ENCODE measurements at places on chromosomes 11 and 22.

DNA sequence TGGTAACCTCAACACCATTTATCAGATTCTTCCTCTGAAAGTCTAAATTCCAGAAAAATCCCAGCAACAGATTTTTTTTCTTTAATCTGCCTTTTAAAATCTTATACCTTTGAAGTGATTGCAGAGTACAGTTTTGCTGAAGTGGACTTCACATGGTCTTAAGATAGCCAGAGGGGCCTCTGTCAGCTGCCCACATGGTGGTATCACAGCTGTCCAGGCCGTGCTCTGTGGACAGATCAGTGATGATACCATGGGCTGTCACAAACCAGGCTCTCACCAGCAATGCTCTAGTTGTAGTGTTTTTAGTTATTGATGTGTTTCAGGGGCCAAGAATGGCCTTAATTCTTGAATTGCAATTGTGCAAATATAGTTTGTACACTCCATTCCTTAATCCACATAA lies 44.0 kb downstream of the PARVA start:
- DNase-seq, result no peak

- DNase-seq, result no peak
Observed at GRCh38 chr11:84292955-84293354, 1006.8 kb upstream of the CCDC90B start.

DNA sequence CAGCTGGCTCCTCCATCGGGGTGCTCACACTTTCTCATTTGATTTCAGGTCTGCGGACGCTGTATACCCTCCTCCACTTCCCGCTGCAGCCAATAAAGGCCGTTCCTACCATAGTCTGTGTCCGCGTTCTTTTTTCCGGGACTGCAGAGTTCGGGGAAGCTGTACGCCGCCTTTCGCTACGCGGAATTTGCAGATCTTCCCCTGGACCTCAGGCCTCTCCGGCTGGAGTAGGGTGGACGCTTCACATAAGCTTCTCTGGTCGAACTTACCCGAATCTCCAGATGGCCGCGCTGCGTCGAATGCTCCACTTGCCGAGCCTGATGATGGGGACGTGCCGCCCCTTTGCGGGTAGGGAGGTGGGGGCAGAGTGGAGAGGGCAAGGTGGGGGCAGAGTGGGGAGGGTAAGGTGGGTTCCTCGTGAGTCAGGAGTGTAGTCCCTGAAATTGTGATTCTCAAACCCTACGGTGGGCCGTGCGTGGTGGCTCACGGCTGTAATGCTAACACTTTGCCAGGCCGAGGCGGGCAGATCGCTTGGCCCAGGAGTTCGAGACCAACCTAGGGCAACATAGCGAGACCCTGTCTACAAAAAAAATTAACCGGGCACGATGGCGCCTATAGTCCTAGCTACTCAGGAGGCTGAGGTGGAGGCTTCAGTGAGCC lies 617 bp downstream of the CSKMT start:
- no peak for DNase-seq

GRCh38 chr11:14669958-14670357 lies 26.4 kb downstream of the PDE3B start:
- DNase-seq, result no peak

DNA sequence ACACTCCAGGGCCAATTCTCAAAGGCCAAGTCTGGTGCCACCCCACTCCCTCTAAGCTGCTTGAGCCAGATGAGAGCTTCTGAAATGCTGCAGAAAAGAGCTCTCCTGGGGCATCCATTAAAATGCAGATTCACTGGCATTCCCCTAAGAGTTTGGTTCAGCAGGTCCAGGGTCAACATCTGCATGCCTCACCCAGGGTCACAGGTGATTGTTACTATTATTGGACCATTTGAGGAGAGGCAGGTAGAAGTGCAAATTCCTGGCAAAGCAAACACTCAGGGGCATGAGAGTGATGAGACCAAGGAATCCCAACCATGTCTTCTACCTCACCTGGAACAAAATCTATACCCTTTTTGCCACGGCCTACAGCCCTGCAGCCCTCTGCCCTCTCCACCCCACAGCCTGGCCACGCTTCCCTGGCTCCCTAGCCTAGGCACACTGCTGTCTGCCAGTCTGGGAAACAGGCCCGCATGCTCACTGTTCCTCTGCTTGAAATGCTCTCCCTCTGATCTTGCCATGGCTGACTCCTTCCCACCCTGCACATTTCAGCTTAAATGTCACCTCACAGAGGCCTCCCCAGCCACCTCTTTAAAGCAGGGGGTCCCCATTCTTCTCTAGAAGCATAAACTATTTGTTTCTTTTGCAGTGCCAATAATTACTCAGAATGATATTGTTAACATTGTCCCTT lies 4.4 kb upstream of the P2RX6 start:
- no peak for DNase-seq

DNA sequence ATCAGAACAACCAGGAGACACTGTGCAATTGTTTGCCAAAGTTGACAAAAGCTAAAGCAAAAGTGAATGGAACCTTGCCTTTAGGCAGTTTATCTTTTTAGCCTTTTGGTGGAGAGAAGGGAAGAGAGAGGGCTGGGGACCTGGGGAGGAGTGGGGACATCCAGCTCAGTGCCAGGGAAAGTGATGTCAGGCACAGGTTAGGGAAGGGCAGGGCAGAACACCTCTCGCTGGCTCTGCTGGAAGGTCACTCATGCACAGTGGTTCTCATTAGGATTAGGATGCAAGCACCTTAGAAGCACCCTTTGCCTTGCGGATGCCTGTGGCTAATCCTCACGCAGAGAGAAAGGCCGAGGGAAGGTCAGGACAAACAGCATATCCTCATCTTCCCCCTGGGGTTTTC lies 14.3 kb upstream of the LINC01488 start:
- DNase-seq, result no peak

DNA sequence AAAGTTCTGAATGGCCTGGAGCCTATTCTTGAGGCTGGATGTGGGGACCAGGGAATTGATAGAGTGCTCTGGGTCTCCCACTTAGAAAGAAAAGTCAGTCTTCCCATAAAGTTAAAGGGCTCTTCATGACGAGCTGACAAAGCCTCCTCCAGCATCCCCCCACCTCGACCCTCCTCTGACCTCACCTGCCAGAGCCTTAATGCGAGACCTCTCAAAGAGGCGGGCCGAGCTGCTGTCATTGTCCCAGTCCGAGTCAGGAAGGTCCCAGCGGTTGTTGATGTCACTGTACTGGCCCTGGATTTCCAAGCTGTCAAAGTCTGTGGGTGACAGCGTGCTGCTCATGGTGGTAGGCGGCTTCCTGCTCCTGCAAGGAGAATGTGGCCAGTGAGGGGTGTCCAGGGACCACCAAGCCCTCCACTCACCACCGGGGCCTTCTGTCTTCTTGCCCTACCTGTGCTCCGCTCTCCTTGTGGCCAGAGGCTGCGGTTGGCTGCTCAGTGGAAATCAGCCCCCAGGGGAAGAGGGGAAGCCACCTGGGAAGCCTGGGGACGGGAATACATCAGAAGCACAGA lies 8.0 kb downstream of the SPTBN2 start:
- DNase-seq, result no peak

GRCh38 chr22:25888399-25889054 lies 146.5 kb downstream of the MYO18B start:
- DNase-seq, result no peak

GRCh38 chr11:124757320-124757719 lies 4.8 kb downstream of the ESAM start:
- DNase-seq, result no peak

DNA sequence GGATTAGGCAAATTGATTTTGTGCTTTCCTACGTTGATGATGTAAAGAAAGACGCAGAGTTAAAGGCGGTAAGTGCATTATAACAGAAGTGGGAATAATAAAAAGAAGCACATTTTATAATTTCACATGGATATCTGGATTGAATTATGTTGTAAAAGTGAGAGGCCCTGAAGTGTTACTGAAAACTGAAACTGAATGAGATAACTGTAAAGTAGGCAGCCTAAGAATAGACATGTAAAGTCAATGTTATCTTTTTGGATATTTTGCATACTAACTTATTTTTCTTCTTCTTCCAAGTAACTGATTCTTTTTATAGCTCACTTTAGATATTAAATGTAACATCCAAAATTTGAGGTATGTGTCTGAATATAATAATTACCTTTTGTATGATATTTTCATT lies 28.3 kb downstream of the ANO5 start:
- DNase-seq, result no peak

- no peak for DNase-seq
Observed at GRCh38 chr11:76277298-76278175, 71.2 kb upstream of the WNT11 start.

GRCh38 chr11:44905131-44905866 lies 45.4 kb downstream of the TP53I11 start:
- DNase-seq, result no peak

GRCh38 chr11:34890812-34891211 lies 25.4 kb downstream of the APIP start:
- no peak for DNase-seq

GRCh38 chr11:100316952-100317351 lies 370.1 kb upstream of the ARHGAP42 start:
- no peak for DNase-seq

DNA sequence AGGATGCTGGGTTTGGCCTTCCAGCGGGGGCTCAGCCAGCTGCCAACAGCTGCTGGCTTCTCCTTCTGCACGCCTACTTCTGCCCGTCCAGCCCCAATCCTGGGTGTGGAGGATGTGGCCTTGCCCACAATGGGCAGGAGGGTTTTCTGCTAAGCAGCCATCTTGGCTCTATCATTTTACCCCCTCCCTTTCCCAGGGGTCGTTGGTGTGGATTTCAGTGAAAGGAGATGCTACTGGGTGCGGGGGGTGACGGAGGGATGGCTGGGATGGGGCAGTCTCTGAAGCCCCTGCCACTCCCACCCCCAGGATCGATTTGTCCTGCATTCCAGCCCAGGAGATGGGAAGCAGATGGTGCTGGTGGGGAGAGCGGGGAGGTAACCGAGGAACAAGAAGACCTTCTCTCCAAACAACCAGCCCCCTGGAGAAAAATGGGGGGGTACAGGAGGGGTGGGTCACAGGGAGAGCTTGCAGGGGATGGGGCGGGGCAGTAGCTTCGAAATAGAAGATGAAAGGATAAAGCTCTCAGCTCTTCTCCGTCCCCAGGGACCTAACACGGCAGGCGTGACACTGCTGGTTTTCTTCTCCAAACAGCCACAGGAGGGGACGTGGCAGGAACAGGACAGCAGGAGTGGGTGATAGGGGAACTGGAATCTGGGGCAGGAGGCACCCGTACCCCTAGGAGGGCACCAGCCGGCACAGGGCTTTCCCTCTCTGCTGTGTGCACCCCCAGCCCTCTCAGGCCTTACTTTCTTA lies 68.9 kb downstream of the NECTIN1 start:
- DNase-seq, result no peak

DNA sequence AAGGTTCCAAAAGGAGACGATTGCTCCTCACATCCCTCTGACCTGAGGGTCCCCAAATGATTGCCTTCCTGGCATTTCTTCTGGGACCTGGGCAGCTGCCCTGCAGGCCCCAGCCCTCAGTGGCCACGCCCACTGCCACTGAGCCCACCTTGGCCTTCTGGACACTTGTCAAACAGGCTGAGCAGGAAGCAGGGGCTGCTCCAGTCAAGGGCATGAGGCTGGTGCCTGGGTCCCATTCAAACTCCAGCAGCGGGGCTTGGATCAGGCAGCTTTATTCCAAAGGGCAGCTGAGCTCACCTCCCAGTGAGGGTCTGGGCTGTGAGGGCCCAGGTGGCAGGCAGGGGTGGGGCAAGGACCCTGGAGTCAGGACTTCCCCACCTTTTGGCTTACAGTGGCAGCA lies 13.6 kb downstream of the KCTD17 start:
- no peak for DNase-seq

DNA sequence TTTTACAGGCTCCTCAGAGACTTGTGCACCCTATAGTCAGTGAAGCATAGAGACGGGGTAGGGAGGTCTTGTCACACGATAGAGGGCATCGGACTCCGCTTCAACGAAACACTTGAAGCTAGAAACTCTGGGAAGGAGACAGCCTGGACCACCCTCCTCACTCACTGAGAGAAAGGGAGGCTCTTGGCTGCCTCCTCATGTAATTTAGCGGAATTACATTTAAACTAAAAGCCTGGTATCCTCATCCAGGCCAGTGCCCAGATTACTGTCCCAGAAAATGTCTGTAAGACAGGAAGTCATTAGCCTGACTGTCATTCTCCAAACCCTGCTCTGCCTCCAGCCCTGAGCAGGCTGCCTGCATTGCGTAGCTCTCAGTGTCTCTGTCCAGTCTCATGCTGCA lies 36.0 kb downstream of the TTLL1 start:
- no peak for DNase-seq

DNA sequence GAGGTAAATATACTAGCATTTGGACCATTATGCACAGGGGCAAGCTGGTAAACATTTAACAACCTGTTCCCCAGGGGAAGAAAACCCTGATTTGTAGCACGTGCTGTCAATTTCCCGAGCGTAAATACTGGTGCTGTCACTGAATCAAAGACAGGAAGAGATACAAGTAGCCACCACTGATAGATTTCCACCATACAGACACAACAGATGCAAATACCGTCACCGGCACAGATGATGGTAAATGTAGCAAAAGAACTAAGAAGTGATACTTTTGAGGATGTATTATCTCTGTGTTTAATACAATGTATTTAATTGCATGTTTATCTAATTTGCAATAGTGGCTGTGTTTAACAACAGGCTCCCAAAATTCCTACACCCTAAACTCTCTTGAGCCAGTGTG lies 39.6 kb downstream of the SHISAL1 start:
- no peak for DNase-seq

DNA sequence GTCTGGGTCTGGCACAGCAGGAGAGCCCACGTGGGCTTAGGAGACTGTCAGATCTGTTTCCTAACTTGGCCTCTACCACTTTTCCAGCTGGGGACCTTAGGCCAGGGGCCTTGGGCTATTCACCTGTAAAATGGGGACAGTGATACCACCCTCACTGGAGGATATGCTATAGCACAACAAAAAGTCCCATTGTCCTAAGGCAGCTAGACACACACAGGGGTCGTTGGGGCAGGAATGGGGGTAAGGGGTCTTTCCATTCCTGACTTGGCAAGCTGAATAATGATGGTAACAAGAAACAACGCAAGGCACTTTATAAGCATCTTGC lies 2.6 kb upstream of the SH3BP1 start:
- no peak for DNase-seq

- no peak for DNase-seq
Observed at GRCh38 chr11:66414120-66414934, 6.5 kb upstream of the NPAS4 start.

DNA sequence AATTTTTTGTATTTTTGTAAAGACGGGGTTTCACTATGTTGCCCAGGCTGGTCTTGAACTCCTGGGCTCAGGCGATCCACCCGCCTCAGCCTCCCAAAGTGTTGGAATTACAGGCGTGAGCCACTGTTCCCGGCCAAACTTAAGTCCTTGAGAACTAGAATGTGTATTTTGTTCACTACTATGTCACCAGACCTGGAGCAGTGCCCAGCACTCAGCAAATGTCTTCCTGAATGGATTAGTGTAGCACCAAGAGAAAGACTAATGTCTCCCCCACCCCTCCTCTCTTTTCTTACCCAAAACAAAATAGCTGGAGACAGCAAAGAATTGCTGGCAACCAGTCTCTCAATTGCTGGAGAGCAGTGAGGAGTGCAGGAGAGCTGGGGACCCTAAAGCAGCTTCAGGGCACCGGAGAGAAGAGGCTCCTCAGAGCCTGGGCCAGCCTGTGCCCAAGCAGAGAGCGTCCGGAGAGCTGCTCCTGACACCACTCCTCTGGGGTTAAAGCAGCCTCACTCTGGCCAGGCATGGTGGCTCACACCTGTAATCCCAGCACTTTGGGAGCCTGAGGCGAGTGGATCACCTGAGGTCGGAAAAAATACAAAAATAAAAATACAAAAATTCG lies 14.9 kb downstream of the SLC25A18 start:
- DNase-seq, result no peak

All from stimulated activated CD8-positive, alpha-beta memory T cell treated with anti-CD3 and anti-CD28 coated beads, Interleukin-4, amount 100 ng/mL, for 4 hours (primary cell).